ENCODE measurements at places on chromosomes 2 and 18.

DNA sequence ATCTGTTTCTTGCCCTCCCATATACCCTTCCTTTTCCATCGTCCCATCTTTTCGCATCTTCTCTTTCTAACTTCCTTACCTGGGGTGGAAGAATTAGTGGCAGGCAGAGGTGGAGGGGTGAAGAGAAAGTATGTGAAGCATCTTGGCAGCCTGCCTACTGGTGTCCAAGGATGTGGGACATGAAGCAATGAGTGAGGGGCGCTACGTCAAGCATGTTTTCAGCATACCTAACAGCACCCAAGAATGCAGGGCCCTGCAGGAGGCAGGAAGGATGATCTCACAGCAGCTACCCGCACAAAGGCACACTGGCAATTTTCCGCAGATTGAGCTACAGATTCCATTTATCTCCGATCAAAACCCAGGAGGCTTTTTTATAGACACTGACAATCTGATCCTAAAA is 42.2 kb downstream of the METTL4 start:
- no peak for DNase-seq

DNA sequence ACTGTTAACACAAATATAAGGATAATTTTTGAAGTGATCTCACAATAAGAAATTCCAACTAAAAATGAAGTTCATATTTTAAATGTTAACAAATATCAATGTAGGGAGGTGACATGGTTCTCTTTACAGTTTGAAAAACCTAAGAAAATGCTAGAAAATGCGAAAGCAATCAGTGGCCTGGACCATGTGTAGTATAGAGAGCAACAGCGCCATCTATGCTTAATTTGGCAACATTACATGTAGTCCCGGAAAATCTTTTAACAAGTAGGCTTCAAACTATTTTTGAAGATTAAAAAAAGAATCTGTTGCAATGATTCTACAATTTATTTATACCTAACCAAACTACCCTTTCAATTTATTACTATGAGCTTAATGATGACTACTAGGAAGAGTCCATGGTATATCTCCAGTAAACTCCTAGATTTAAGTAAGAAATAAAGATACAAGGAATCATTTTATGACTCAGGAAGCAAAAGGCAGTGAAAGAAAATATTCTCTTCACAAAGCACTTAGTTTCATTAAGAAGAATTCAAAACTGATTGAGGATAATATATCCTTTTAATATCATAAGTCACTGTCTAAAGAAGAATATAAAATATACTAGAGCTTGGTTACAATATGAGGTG is 33.3 kb downstream of the NDUFA10 start:
- no peak for DNase-seq

DNA sequence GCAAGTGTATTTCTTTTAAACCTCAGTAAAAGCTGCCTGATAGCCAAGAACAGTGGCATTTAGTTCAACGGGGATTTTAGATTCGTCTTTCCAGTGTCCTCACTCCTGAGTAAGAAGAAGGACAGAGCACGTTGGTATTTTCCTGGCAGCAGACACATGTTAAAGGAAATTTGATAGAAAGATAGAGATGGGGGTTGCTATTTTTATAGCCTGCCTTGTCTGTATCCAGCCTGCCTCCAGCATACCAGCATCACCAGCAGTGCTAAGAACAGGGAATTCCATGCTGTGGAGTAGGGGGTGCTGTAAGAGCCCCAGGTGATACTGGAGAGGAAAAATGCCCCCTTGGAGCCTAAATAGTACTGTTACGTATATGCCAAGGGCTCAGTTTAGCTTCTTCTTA is 1.1 kb upstream of the SMYD1 start:
- no peak for DNase-seq

DNA sequence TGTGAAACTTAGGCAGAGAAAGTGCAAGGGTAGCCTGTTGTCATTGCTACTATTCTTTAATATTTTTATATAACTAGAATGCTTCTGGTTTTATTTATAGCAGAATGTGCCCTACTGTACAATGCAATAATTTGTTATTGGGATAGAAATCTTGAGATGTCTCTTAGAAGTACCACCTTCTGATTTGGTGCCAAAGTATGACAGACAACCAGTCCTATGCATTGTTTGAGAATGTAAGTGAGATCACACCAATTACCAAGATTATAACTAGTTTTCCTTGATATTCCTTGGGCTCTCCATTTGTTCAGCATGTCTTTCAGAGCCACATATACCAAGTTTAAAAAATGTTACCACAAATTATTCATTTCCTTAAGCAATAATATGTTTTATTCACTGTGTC is 399.7 kb downstream of the CPS1 start:
- DNase-seq = no peak

- peak; percentile 3 for DNase-seq
These were observed 60.1 kb upstream of the GLI2 start for GRCh38 chr2:120675460-120676130.

DNA sequence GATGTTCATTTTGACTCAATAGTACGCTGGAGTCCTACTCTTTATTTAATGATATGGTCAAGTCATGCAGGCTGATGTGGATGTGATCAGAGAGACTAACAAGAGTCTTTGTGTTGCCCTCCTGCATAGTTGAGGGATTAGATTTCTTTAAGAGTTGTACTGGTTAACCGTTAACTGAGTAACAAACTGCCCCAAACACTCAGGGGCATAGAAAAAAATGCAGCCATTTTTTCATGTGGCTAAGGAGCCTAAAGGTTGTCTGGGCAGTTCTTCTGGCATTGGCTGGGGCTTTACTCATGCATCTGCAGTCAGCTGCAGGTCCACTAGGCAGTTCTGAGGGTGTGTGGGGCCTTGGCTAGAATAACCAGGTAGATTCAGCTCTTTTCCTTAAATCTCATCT is 32.5 kb downstream of the DOCK10 start:
- no peak for DNase-seq

DNA sequence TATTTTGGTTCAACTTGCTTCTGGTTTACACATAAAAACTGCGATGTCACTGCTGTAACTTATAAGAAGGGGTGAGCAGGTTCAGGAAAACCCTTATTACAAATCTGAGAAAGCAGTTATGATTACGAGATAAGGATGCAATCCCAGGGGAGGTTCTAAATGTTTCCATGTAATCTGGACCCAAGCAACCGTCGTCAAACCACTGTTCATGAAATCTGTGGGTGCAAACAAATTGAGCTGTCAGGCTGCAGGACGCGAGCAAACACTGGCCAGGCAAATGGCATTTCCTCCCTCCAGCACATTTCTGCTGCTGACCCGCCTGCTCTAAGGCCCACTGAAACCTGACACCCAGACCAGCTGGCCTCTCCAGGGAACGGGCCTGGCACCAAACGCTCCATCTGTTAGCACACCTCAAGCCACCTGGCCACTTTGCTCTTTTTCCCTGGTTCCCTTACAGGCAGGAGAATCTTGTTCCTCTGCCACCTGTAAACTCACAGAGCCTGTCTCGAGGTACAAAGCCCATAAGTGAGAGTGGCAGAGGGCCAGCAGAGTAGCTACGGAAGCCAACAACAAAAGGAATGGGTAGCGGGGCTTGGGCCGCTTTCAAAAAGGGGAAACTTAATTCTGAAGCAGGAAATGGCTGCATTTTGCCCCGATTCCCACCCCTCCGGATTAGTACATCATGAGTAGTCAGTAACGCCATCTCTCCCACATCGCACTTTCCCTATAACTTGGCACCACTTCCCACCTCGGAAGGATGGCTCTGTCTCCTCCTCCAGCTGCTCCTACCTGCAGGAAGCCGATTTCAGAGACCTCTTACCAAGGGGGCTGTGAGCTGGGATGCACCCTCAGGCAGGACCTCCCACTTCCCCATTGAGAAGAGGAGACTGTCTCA is 26.5 kb downstream of the CRACDL start:
- DNase-seq = peak; percentile 94

DNA sequence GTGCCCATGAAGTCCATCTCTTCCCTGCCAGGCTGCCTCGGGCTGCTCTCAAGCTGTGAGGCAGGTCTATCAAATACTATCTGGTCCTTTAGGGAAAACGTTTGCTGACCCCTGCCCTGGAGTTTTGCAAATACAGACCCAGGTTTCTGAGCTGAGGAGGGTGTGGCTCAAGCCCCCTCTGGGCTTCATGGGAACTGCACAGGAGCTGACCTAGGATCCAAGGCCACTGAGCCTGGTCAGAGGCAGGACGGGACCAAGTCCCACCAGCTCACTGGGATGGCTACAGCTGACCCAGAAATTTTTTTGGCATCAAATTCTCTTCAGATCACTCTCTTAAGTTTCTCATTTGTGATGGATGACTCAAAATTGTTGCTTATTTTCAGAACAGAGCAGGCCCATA is 14.1 kb downstream of the ZNF516 start:
- no peak for DNase-seq

DNA sequence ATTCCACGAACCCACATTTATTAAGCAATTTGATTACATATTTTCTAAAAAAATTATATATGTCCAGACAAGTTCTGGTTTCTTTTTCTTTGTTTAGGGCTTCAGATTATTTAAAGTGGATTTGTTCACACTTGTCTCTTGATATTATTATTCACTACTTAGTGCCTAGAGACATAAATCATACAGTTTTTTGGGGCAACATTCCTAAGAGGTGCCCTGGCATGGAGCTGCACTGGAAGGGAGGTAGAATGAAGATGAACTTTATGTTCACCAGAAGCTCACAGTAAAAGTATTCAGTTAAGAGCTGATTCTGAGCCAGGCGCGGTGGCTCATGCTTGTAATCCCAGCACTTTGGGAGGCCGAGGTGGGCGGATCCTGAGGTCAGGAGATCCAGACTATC is 762.7 kb upstream of the TMEFF2 start:
- DNase-seq = no peak

DNA sequence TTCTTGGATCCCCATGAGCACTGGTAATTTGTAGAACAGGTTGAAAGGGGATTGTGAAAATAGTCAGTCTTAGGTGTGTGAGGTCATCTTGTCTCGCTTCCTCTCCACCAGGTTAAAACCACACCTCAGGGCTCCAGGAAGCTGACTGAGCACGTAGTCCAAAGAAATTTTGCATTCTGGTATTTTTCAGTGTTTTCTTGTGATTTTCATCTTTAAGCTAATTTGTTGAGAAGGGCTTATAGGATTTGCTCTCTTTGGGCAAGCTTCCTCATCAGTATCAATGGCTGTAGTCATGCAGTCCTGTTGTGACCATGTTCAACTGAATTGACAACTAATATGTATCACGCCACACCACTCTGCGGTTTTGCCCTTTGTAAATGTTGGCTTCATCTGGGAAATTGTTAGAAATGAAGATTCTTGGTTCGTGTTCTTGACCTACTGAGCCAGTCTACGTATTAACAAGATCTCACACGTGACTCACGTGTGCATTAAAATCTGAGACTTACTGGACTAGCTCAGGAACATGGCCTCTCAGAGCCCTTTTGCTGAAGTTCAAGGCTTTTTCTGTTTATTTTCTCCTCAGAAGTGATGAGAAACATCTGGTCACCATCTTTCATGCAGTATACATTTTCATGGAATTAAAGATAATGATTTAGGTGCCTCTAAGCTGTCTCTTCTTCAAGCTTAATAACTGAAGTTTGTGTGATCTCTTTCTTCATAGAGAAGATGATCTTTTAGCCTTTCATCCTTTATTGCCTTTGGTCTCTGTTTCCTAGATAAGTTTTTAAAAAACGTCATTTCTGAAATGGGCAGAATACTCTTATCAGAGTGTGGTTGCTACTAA is 32.8 kb downstream of the FMNL2 start:
- no peak for DNase-seq

DNA sequence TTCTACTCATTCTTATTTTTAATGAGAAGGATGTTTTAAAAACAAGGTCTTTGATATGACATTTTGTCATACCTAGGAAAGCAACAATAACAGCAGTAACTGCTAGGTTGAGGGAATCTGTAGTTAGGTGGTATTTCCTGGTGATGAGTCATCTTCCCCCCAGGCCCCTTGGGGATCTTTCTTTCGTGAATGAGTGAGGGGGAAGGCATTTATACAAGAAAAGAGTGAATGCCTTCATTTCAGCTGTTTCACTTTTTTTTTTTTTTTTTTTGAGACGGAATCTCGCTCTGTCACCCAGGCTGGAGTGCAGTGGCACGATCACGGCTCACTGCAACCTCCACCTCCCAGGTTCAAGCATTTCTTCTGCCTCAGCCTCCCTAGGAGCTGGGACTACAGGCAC is 108.6 kb downstream of the MAP4K4 start:
- DNase-seq = no peak

GRCh38 chr2:162245061-162245460 is 1.8 kb upstream of the FAP start:
- no peak for DNase-seq

DNA sequence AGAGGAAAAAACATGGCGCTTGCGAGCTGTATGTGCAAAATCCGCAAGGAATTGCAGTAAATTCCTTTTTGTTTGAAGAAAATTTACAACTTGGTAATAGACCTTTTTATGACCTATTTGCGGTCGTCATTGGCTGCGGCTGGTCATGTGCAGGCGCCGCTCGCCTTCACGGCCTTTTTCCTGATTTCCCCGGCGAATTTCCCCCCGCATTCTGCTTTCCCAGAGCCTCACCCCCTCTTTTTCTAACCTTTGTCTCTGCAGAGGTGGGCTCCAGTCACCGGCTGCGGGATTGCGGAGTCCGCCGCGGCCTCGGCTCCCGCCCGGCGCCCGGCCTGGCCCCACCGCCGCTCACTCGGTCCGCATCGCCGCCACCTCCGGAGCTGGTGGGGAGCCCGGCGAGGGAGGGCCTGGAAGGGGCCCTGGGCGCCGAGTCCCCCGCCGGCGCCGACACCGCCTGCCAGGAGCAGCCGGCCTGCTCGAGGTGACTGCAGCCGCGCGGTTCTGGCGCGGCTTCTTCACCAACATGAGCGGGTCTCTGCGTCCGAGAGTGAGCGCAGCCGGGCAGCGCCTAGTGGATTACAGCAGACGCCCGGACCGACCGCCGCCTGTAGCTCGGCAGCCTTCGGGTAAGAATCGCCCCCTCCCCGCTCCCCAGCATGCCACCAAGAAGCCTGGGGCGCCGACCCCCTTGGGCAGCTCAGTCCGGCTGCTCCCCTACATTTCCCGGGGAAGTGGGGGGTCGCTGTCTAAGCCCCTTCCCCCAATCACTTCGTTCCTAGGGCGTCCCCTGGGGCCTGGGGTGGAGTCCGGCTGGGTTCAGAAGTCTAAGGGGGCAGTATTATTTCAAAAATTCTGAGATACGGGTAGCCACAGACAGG is 7.1 kb downstream of the HOXD8 start:
- DNase-seq = no peak

DNA sequence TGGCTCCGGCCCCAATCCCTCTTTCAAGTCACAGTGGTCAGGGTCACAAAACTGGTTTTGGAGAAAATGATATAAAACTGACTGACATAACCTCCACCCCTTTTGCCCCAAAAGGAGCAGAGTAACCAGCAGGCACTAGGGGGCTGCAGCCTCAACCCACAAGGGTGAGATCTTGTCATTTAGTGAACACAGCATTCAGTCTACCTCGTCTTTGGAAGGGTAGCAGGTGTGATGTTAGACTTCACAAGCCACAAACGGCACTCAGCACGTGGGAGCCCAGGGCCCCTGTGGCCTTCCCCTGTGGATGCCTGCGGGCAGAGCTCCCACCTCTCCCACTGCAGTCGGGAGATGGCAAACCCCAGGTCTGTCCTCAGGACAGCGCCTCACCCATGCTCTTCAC is 372.1 kb upstream of the MYT1L start:
- DNase-seq = no peak
